ENCODE measurements at places on chromosomes 1 and 21.
A peak's percentile ranks its signal among the peaks of the same experiment; 100 is the strongest.

DNA sequence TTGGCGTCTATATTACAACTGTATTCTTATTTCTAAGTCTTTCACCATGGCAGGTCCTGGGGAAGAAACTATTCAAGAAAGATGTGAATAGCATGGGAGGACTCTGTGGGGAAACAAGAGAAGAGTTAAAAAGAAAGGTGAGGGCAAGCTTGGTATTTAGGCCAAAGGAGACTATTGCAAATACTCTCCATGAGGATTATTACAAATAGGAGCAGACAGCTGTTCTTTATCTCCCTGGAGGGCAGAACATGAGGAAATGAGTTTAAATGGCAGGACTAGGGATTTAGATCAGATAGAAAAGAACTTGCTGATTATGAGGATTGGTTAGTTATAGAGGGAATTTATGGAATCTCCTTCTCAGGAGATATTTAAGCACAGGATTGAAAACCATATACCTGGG, 186.8 kb downstream of the CDC7 start:
- no peak for DNase-seq

DNA sequence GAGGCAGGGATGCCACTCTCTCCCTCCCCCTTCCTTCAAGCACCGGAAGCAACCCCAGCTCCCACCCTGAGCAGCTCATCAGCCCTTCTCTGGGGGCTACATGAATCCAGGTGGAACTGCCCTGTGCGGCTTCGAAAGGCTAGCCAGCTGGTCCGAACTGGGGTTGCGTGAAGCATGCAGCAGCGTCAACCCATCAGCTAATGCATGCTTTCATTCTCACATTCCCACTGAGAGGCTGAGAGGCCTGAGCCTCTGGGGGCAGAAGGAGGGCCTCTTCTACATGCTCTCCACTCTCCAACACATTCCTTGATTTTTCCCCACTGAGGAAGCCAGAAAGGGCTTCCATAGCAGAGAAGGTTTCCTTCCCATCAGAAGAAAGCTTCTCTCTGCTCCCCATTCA, 5.6 kb downstream of the RXRG start:
- DNase-seq: no peak

- DNase-seq: no peak
Measured at GRCh38 chr1:44421446-44421884, 16.4 kb downstream of the RNF220 start.

DNA sequence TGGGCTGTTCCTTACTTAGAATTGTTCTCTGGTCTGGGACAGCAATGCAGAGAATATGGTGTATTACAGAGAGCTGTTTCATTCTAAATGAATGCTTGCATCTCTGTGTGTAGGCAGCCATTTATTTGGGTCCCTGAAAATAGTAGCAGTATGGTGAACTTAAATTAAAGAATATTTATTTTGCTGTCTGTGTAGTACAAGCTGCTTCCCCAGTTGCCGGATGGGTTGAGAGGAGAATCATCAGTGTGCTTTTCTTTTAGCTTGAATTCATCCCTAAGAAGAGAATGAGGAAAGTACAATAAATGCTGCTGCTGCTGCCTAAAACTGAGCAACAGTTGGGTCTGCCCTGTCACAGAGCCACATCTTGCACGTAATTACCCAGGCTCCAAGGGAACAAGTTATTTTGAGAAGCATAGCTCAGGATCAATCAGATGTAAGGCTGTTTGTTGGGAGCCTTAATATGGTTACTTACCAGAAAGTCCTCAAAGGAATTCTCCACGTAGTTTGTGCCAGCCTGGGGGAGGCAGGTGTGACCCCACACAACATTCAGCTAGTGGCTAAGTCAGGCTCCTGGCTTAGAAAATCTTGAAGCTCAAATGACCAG, 16.6 kb downstream of the ACTN2 start:
- no peak for DNase-seq

- DNase-seq: no peak
Measured at GRCh38 chr1:58812926-58813325, 29.1 kb upstream of the JUN start.

- no peak for DNase-seq
Measured at GRCh38 chr1:47495176-47495713, 57.4 kb downstream of the FOXD2 start.

GRCh38 chr1:231233735-231234417, 7.1 kb upstream of the GNPAT start:
- no peak for DNase-seq

DNA sequence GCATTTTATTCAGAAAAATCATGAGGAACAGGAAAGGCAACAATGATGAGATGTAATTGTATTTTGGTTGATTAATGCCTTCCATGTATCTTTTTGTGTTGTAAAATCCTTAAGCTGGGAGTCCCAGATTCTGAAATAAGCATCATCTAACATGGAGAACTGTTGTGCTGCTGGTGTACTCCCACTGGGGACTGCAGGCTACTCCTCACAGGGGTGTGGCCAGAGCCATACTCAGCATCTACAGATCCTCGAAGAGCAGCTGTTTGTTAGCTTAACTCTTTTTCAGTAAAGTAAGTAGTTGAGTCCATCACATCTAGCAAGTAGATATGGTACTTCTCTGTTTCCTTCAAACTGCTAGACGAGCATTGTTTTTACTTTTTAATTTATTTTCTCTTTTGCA, 358.0 kb downstream of the BRINP3 start:
- DNase-seq: no peak

GRCh38 chr1:209307846-209308245, 275.7 kb upstream of the CAMK1G start:
- no peak for DNase-seq

DNA sequence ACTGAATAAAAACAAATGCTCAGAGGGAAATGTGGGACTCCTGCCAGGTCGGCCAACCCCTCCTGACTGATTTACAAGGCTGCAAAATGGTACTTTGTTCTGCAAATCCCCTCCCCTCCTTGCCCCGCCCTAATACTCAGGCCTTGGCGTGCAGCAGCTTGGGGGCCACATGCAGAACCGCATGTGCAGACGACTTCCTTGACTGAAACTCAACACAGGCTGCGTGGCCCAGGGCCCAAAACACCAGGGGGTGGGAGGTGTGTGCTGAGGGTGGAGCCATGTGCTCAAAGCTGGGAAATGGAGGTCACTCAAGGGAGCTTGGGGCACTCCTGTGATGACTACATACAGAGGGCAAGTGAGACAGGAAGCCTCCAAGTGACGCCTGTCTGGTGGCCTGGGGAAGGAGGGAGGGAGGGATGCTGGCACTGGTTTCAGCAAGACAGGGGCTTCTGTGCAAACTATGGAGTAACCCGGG, 87.2 kb downstream of the MRPL37 start:
- DNase-seq: peak; percentile 82

- DNase-seq: no peak
Measured at GRCh38 chr21:46527801-46528200, 69.1 kb downstream of the DIP2A start.

GRCh38 chr1:59755069-59755685, 59.6 kb upstream of the HOOK1 start:
- DNase-seq: no peak

DNA sequence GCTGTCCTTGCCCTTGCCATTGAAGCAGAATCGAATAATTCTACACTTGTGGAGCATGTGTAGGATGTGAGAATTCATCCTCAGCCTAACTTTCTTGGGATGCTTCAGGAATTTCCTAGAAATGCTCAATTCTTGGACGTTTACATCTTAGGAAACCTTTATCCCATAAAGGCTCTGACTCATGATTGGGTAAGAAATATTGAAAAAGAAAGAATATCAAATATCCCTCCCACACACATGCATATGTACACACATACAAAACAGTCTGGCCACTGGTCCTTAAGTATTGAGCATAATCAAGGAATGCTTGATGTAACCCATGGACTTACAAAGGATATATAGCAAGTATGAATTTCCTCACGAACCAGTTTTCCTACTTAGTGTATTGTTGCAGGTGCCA, 83.9 kb upstream of the IPO9 start:
- DNase-seq: no peak

DNA sequence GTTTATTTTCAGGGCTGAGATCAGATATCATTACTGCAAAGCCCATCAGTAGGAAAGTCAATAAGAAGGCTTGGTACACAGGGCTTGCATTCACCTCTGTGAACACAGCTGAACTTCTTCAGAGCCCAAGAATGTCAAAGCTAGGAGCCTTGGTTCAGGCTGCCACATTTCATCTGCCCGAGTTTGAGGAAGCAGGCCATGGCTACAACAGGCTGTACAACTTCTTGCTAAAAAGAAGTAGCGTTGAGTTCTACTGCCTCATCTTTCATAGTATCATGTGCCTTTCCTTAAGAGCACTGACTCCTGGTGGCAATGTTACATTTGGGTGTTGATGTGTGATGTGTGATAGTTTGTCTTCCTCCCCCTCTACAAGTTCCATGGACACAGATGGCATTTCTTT, 10.1 kb downstream of the C1orf162 start:
- no peak for DNase-seq

DNA sequence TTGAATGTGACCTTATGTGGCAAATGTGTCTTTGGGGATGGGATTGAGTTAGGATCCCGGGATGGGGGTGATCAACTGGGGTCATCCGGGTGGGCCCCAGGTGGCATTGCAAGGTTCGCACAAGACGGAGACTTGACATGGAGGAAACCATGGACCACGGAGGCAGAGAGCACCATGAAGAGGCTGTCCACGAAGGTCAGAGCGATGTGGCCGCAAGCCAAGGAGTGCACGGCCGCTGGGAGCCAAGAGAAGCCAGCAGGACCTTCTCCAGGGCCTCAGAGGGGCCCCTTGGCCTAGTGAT, 22.3 kb upstream of the COL18A1 start:
- no peak for DNase-seq

DNA sequence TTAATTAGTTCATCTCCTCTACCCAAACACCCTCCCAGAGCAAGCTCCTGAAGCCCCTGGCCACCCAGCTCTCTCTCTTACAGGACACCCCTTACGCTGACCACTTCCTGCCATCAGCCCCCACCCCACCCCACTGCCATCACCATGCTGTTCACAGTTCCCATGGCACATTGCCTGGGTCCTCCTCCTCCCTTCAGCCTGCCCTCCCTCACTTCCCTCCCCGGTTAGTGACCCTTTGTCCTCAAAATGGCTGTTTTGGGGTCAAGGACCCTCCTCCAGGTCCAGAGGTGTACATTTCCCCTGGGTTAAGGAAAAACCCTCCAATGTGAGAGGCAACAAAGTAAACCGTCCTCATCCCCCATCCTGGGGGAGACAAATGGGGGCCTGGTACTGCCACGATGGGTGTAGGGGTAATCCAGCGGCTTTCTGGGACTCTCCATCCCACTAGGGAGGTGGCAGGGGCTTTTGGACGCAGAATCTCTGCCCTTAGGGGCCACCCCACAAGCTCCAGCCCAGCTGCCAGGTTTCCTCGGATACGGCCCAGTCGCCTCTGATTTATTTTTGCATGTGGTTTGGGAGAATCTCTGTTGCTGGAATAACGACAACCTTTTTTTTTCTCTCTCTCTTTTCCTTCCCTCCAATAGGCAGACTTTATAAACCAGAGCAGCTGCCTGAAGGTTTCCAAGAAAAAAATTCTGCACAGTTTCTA, 8.5 kb downstream of the CAMK2N1 start:
- no peak for DNase-seq

- no peak for DNase-seq
Measured at GRCh38 chr1:36964830-36965229, 69.5 kb downstream of the GRIK3 start.

DNA sequence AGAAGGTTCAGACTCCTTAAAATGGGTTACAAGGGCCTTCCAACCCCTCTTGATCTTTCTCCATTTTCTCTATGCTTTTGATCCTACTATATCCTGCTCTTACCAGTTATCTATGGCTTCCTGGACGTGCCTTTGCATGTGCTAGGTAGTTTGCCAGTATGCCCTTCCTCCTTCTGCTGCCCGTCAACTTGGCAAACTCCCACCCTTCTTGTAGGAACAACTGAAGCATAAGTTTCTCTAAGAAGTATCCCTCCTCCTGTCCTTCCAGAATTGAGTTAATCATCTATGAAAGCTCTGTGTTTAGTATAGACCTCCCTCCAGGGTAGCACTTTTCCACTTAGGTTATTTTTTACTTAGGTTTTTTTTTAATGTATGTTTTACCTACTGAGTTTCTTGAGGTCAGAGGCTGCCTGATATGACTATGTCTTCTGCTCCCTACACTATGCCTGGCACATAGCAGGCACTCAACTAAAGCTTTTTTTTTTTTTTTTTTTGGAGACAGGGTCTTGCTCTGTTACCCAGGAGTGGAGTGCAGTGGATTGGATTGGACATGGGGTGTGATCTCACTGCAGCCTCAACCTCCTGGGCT, 10.0 kb upstream of the IGSF3 start:
- DNase-seq: no peak

DNA sequence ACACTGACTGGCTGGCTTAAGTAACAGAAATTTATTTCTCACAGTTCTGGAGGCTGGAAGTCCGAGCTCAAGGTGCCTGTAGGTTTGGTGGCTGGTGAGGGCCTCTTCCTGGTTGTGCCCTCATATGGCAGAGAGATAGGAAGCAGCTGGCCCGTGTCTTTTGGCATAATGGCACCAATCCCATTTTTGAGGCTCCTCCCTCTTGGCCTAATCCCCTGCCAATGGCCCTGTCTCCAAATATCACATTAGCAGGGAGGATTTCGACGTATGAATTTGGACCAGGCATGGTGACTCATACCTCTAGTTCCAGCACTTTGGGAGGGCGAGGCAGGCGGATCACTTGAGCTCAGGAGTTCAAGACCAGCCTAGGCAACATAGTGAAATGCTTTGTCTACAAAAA, 37.4 kb downstream of the AGPAT3 start:
- no peak for DNase-seq

GRCh38 chr1:17392199-17392740, 20.3 kb downstream of the PADI6 start:
- no peak for DNase-seq

DNA sequence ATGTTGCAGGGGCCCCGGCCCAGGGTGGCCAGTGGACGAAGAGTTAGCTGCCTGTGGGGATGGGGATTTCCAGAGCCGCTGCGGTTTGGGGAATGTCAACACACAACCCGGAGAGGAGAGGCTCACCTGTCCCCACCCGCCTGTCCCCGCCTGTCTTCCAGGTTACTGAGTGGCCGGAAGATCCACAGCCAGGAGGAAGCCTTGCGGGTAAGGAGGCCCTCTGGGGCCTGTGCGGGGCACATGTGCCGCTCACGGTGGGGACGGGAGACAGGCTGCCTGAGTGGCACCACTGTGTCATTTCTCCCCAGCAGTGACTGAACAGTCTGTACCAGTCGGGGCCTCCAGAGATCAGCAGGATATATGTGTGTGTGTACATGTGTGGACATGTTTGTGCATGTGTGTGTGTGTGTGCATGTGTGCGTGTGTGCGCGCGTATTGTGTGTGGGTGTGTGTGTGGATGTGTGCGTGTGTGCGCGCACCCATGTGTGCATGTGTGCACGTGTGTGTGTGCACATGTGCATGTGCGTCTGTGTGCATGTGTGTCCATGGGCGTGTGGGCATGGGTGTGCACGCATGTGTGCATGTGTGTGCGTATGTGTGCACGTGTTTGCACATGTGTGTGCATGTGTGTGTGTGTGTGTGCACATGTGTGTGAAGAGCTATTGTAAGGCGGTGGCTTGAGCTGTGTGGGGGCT, 25.6 kb downstream of the CSTB start:
- DNase-seq: no peak

All from heart right ventricle (tissue), 16 donors.